ENCODE measurements at places on chromosomes 13 and 19. TPM values are rescaled to one million over a fixed set of nuclear protein-coding genes. Genes with fewer than 3 reads are reported as not detected.

Gene UHRF1
- 151 TPM for total RNA-seq

Gene ONECUT3
- not detected for total RNA-seq

Gene SOX1
- not detected for total RNA-seq

Gene C13orf46
- total RNA-seq, result 2.2 TPM

Gene ZNF442
- 1.1 TPM for total RNA-seq

Gene RXFP2
- not detected for total RNA-seq

Gene DZIP1
- total RNA-seq, result 0.39 TPM

GRCh38 chr19:2455851-2456570 is 748 bp downstream of the LMNB2 start:
- peak overlapping the region; percentile 84 for H3K4me3 ChIP-seq
- DNase-seq, result peak; percentile 73
- H3K36me3 ChIP-seq, result peaks cover 3% of the 10 kb centered on the region
- no peaks in the 10 kb centered on the region for H3K27me3 ChIP-seq
- peaks cover 16% of the 10 kb centered on the region for H3K4me1 ChIP-seq

DNA sequence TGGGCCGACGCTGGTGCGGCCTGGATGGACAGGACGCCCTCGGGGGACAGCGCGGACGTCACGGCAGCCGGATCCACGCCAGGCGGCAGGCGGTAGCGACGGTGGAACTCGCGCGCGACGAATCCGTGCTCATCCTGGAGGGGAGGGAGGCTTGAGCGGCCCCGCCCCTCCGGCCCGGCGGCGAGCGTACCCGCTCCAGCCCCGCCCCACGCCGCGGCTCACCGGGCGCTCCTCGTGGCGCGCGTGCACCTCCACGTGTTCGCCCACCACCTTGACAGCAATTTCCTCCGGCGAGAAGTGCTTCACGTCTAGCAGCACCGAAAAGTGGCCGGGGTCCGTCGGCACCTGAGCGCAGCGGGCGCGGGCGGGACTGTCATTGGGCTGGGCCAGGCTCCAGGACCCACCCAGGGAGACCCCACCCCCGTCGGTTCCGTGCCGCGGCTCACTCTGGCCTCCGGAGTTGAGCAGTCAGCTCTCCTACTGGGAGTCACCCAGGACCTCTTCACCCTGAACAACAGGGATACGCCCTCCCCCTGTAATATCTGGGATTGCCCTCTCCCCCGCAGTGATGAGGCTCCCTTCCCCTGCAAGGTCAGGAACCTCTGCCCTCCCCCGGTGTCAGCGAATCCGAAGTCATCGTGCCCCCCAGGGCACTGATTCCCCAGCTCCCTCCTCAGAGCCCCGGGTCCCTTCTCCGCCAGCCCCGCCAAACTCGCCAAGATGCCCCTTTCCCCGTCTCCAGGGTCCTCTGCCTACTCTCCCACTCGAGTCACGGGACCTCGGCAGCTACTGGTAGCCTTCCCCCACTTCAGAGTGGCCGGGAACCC is 1.1 kb downstream of the HSPB6 start:
- peak overlapping the region; percentile 55 for H3K4me3 ChIP-seq
- peaks cover 29% of the 10 kb centered on the region for H3K4me1 ChIP-seq
- H3K27ac ChIP-seq, result peak overlapping the region; percentile 33
- H3K36me3 ChIP-seq, result peaks cover 21% of the 10 kb centered on the region
- H3K27me3 ChIP-seq, result peaks cover 4% of the 10 kb centered on the region
- DNase-seq, result peak; percentile 77

DNA sequence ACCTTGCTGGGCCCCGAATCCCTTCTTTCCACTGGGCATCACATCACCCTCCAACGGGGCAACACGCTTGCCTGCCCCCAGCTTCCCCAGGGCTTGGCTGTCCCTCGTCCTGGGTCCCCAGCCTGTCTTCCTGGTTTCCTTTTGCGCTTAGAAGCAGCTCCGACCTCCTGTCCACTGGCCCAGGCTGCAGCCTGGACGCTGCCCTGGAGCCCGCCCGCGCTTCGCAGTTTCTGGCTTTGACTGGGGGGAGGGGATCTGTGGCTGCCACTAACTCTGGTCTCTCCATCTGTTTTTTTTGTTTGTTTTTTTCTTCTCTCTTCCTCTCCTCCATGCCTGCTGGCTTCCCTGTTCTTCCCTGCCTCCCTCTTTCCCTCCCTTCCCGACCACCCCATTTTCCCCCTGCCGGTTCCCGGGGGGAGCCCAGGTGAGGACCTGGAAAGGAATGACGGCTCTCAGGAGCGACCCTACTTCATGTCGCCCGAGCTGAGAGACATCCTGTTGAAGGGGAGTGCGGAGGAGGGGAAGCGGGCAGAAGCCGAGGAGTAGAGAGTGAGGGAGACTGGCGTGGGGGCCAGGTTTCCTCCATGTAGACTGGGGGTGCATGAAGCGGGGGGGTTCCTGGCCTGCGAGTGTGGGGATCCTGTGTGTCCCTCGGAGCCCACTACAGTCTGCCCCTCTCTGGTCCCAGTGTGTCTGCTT is 11.5 kb upstream of the ILF3 start:
- no peaks in the 10 kb centered on the region for H3K27me3 ChIP-seq
- peaks cover 28% of the 10 kb centered on the region for H3K4me1 ChIP-seq
- peak overlapping the region; percentile 9 for H3K27ac ChIP-seq
- no peak overlapping the region for H3K4me3 ChIP-seq

DNA sequence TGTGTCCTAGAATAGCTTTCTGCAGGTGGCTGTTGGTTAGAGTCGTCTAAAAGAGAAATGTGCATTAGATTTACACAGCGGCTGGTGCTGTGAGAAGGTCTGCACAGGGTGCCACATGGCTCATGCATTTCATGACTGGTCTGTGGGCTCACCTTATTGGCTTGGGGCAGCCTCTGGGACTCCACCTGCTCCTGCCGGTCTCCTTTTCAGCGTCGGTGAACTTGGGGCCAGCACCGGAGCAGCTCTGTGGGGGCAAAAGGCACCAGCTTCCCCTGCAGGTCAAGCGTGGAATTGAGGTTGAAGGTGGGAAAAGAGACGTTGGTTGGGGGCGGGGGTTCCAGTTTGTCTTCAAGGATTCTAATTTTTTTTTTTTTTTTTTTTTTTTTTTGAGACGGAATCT is 3.1 kb upstream of the PNMA8C start:
- H3K27ac ChIP-seq, result no peak overlapping the region
- no peaks in the 10 kb centered on the region for H3K36me3 ChIP-seq
- no peak overlapping the region for H3K4me3 ChIP-seq
- H3K27me3 ChIP-seq, result peaks cover 62% of the 10 kb centered on the region

DNA sequence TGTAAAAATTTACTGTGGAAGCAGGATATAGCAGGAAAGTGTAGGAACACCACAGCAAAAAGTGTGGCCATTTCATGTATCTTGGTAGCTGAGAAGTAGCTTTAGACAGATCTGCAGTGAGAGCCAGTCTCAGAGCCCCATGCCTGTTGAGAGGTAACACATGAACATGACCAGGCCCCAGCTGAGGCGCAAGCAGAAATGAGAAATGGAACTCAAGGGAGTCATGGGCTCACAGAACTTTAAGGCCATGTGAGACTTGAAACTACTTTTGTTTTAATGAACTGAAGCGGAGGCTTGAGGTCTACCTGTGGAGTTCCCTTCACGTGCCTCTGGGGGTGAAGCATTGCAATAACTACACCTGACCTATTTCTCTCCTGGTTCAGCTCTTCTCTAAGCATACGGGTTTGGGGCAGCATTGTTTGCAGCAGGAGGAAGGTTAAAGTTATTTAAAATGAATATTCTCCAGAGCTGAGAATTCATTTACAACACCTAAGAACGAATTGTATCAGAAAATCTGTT is 3.3 kb downstream of the MYO16 start:
- no peak for DNase-seq
- H3K36me3 ChIP-seq, result no peaks in the 10 kb centered on the region
- peaks cover 14% of the 10 kb centered on the region for H3K27me3 ChIP-seq
- H3K27ac ChIP-seq, result no peak overlapping the region

GRCh38 chr13:62613819-62614218 is 1198.2 kb upstream of the PCDH20 start:
- no peak for DNase-seq
- no peaks in the 10 kb centered on the region for H3K4me1 ChIP-seq
- no peaks in the 10 kb centered on the region for H3K36me3 ChIP-seq
- H3K4me3 ChIP-seq, result no peak overlapping the region
- H3K27ac ChIP-seq, result no peak overlapping the region
- H3K27me3 ChIP-seq, result no peaks in the 10 kb centered on the region

- no peak overlapping the region for H3K27ac ChIP-seq
- no peak for DNase-seq
- H3K36me3 ChIP-seq, result no peaks in the 10 kb centered on the region
Observed at GRCh38 chr19:31314849-31315629, 34.2 kb downstream of the TSHZ3 start.

- H3K27me3 ChIP-seq, result no peaks in the 10 kb centered on the region
- H3K4me1 ChIP-seq, result no peaks in the 10 kb centered on the region
- H3K27ac ChIP-seq, result no peak overlapping the region
- peaks cover 6% of the 10 kb centered on the region for H3K36me3 ChIP-seq
- no peak overlapping the region for H3K4me3 ChIP-seq
- no peak for DNase-seq
Observed at GRCh38 chr13:30234619-30235162, 72.7 kb downstream of the KATNAL1 start.

DNA sequence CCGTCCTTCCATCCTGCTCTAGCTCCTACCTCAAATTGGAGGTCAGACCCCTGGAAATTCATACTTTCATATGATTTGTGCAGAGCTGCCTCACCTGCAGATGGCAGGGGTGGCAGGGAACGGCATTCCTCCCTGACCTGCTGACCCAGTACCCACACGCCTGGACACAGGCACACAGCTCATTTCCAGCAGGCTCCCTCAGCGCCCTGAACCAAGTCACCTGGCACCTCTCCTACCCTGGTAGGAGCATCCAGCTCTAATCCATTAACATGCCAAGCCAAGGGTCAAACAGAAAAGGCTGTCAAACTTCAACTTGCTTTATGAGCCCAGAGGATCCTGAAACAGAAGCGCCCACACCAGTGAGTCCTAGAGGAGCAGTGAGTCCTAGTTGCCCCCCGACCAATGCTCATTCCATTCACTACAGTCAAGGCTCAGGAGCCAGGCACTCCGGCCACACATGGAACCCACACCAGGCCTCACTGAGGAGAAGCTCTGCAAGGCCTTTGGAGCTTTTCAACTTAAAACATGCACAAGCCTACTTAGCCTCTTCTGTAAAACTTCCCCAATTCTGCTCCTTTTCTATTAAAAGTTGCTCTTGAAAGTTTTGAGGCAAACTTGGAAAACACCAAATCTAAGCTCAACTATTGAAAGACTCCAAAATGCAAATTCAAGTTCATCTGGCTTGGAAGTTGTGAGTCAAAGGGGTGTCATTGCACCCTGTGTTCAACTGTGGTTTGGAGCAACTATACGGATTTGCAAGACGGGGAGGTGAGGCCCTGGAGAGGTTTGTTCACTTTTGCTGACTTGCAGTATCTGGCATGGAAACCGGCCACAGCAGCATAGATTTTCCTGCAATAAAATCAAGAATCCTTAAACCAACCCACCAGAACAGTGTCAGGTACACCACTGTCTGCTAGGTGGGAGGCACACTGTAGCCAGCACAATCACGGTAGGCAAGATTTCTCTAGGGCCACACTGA is 96.7 kb downstream of the CRYL1 start:
- H3K27ac ChIP-seq, result no peak overlapping the region
- peak; percentile 46 for DNase-seq

DNA sequence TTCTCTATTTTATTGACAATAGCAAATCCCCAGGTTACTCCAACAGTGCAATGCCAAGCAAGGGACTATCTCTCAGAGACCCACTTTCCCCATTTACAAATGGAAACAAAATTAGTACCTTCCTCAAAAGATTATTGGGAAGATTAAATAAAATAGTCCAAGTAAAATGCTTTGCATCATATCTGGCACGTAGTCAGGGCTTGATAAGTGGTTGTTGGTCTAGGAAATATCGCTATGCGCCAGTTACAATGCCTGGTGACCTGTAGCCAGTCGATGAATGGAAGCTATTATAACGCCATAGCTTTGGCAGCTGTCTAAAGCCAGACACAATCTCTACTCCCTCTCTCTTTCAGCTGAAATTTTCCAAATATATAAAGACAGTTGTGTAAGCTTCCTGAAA is 220.3 kb downstream of the RAP2A start:
- H3K36me3 ChIP-seq, result no peaks in the 10 kb centered on the region
- no peak overlapping the region for H3K27ac ChIP-seq
- DNase-seq, result no peak
- H3K4me3 ChIP-seq, result no peak overlapping the region
- H3K27me3 ChIP-seq, result peaks cover 8% of the 10 kb centered on the region

GRCh38 chr13:89862691-89863036 is 1484.8 kb upstream of the MIR17HG start:
- H3K27me3 ChIP-seq, result no peaks in the 10 kb centered on the region
- no peak for DNase-seq
- H3K36me3 ChIP-seq, result no peaks in the 10 kb centered on the region
- H3K27ac ChIP-seq, result no peak overlapping the region
- H3K4me3 ChIP-seq, result no peak overlapping the region
- H3K4me1 ChIP-seq, result no peaks in the 10 kb centered on the region

GRCh38 chr19:7855426-7856108 is 18.6 kb downstream of the PRR36 start:
- DNase-seq, result no peak
- H3K36me3 ChIP-seq, result no peaks in the 10 kb centered on the region
- H3K27ac ChIP-seq, result no peak overlapping the region
- no peaks in the 10 kb centered on the region for H3K27me3 ChIP-seq

GRCh38 chr19:57351867-57352266 is 796 bp downstream of the ZNF304 start:
- peaks cover 25% of the 10 kb centered on the region for H3K4me1 ChIP-seq
- DNase-seq, result no peak
- H3K27ac ChIP-seq, result peak overlapping the region; percentile 90
- peak overlapping the region; percentile 96 for H3K4me3 ChIP-seq
- peaks cover 2% of the 10 kb centered on the region for H3K27me3 ChIP-seq

DNA sequence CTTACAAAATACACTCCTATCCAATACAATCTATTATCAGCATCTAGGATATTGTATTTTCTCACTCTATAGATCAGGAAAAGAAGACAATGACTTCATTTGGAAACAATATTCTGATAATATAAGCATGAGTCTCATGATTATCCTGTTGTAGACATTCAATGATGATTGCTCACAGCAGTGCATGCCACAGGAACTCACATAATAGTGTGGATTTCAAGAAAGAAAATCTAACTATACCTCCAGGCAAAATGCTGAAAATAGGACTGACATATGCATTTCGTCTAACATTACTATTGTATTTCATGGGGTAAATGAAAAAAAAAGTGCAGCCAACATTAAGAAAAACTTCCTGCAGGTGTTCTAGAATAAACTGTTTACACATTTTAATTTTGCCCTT is 122.6 kb downstream of the POSTN start:
- no peaks in the 10 kb centered on the region for H3K27me3 ChIP-seq
- no peaks in the 10 kb centered on the region for H3K4me1 ChIP-seq
- no peak overlapping the region for H3K4me3 ChIP-seq
- DNase-seq, result no peak
- no peaks in the 10 kb centered on the region for H3K36me3 ChIP-seq

DNA sequence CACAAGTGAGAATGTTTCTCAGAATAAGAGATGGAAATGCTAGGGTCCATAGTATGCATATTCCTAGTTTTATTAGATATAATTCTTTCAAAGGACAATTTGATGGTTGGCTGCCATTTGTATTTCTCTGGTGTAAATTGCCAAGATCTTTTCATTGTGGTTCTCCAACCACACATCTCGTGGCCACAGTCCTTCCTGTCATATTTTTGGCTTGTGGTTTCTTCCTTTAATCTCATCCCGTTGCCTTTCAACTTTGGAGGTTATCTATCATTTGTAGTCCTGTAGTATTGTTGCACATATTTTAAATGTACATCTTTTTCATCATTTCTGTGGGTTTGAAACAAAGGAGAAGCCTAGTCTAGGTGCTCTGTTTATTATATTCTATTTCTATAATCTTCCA is 61.2 kb downstream of the WASF3 start:
- H3K4me3 ChIP-seq, result no peak overlapping the region
- no peaks in the 10 kb centered on the region for H3K4me1 ChIP-seq
- H3K27me3 ChIP-seq, result peaks cover 25% of the 10 kb centered on the region
- DNase-seq, result no peak
- no peak overlapping the region for H3K27ac ChIP-seq
